Kidney epithelial cell (primary cell): ENCODE measurements at places on chromosomes 3 and 15. TPM values are rescaled to one million over a fixed set of nuclear protein-coding genes. Genes with fewer than 3 reads are reported as not detected.

The PP2D1 gene
- not detected in 2 replicates for total RNA-seq

- peak; percentile 84 for DNase-seq
These were observed 21.3 kb downstream of the CHD2 start for GRCh38 chr15:92921215-92922131.

GRCh38 chr3:23175341-23176083 is 27.6 kb upstream of the UBE2E2 start:
- DNase-seq = peak; percentile 53

DNA sequence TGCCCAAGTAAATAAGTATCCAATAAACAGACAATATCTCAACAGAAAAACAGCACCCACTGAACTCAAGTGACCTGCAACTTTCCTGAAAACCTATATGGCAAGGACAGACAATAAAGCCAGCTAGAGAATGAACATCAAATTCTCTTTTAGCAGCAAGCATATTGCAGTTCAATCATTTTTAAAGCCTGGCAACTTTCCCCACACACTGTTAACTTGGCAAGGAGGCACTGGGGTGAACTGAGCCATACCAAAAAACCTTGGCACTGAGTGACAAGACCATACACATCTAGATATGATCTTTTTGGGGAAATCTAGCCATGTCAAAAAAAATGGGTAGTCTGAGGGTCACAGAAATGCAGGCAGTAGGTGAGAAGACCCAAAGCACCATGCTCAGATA is 174.6 kb downstream of the STT3B start:
- no peak for DNase-seq

The HRG gene
- total RNA-seq = 0.13 and 0.14 TPM in 2 replicates

- no peak for DNase-seq
These were observed 400.9 kb downstream of the TBL1XR1 start for GRCh38 chr3:176796371-176796770.

GRCh38 chr3:65371053-65371452 is 667.7 kb downstream of the MAGI1 start:
- no peak for DNase-seq

GRCh38 chr3:66629982-66630368 is 129.2 kb upstream of the LRIG1 start:
- DNase-seq = no peak

The ATP10A gene
- 7.6 and 8.0 TPM in 2 replicates for total RNA-seq

DNA sequence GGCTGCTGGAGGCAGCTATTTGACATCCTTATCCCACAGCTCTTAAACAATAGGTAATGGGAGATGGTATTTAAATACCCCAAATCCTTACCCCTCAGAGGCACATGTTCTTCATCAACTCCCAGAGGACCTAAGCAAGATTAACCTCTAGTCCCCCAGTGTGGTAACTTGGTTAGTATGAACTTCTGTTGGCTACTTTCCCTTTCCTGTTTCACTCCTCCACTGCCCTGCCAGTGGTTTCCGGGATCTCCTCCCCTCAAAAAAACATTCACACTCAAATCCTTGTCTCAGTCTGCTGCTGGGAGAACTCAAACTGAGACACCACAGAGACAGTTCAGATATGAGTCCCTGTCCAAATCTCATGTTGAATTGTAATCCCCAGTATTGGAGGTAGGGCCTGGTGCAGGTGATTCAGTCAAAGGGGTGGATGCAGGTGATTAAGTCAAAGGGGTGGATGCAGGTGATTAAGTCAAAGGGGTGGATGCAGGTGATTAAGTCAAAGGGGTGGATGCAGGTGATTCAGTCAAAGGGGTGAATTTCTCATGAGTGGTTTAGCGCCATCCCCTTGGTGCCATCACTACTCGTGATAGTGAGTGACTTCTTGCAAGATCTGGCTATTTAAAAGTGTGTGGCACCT is 335.0 kb upstream of the CTNNB1 start:
- no peak for DNase-seq

DNA sequence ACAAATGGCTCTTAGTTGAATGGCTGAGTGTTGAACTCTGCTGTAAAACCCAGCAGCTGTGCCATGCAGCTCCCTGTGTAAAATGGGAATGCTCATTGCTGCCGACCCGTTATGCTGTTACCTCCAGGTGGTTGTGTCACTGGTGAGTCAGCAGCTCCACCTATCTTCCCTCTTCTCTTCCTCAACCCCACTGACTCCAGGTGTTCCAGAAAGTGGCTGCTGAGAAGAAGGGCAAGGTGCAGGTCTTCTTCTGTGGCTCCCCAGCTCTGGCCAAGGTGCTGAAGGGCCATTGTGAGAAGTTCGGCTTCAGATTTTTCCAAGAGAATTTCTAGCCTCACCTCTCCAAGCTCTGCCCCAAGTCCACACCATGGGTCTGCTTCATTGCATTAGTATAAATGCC is 41.9 kb downstream of the NOX5 start:
- DNase-seq = no peak

DNA sequence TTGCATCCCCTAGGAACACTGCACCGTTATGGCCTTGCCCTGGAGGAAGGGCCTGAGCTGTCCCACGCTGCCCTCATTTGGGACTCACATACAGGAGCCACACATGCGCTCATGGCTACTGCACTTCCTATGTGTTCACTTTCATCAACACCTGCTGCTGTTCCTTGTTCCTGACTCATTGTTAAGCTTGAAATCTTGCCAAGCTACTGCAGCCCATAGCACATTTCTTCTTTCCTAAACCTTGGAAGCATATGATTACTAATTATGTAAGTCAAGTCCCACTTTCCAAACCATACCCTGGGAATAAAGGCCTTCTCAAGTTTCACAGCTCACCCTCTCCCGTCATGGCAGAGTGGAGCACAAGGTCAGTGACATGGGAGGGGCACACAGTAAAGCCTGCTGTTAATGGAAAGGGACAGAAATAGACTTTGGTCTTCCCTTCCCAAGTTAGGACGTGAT is 307.9 kb downstream of the CLSTN2 start:
- DNase-seq = peak; percentile 77

The ATP13A5 gene
- not detected in 2 replicates for total RNA-seq

DNA sequence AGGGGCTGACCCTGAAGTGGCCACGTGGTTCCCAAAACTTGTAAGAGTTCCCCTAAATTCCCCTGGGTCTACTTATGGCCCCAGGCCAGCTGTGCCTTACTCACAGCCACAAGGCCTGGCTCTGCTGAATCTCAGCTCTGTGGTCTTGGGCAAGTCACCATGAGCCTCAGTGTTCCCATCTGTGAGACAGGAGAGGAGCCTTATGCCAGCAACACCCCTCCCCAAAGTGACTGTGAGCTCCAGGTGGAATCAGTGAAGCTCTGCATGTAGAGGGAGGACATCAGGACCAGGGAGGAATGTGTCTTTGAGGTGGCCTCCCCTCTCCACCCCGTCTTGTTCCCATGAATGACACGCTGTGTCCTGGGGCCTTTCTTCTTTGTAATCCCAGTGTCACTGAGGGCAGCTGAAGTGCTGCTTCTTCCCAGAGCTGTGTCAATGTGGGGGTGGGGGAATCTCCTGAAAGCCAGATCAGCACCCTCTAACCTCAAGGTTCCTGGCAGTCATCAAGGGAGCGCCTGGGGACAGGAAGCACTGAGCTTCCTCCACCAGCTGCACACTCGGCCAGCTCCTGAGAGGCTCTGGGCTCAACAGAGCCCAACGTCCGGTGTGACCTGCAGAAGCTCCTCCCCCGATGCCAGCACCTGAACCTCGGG is 258.9 kb downstream of the UACA start:
- DNase-seq = no peak

The RASSF1 gene
- 16.6 and 19.9 TPM in 2 replicates for total RNA-seq

- DNase-seq = no peak
These were observed 27.9 kb downstream of the EIF1B start for GRCh38 chr3:40337136-40338108.

The PRRT3 gene
- 2.1 and 2.3 TPM in 2 replicates for total RNA-seq

DNA sequence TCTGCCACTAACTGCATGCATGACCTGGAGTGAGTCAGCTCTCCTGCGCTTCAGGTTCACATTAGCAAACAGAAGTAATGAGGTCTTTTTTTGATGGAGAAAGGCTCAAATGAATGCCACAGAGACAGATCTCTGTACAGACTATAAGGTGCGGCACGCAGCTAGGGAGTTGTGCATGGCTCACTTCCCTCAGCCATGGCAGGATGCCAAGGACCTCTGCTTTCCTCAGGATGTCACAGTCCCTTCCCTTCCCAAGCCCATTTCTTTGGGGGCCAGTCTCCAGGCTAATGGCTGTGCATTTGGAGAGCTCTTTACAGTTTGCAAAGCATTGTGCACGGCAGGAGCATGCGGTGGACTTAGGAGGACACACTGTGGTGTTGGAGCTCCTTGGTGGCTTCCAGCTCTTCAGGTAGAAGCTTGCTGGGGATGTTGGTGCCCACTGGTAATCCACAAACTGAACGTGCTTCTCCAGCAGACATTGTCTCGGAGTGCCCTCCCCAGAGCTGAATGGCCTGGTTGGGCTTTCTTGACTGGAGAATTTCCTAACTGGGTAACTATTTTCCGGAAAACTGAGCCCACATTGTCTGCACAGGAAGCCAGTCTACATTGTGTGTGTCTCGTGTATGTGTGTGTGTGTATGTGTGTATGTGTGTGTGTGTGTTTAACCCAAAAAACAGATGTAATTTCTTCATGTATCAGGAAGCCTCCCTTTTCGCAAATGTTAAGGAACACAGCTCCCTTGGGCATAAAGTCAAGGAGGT is 172.5 kb upstream of the TLE3 start:
- DNase-seq = no peak

The TNFAIP8L3 gene
- 0.89 and 0.92 TPM in 2 replicates for total RNA-seq

DNA sequence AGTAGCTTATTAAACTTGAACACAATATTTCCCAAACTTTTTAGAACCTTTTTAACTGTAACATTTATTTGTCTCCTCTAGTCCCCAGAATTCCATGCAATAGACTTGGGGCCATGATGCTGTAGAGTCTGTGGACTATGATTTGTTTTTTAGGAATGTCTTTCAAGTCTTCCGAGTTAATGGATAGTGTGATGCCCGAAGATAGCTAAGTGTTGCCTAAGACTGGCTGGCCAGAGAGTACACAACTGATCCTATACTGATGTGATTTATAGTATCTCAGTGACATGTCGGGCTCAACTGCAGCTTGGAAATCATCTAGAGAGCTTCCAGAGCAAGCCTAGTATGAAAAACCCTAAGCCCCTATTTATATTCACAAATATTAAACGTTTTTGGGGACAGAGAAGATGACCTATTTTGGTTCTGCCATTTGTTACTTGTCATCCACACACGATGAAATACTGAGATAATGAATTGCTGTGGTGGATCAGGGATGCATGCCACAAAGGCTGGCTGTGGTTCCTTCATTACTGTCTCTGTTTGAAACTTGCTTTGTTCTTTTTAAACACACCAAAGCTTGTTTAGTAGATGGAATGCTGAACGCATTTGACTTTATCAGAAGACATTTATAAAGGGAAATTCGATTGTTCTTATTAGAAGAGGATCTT is 507.4 kb downstream of the TAFA4 start:
- no peak for DNase-seq

DNA sequence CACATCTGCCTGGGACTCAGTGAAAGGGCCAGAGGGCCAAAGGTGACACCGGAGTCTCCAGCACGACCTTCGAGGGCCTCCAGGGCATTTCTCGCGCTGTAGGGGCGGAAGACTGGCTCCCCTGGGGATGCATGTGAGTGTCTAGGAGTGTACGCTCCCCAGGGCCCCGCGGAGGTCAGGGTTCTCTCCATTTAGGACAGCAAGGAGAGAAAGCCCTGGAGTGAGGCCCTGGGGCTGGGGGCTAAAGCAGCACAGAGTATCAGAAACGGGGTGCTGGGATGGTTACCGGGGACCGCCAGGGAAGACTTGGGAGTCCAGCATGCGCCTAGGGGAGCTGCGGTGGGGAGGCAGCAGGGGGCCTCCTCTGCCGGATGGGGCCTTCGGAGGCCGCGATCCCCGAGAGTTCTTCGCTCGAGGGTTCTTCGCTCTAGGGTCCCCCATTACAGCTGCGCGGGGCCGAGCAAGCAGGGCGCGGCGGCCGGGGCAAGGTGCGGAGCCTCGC is 595 bp upstream of the APBA2 start:
- no peak for DNase-seq

GRCh38 chr15:65165875-65166274 is 19.3 kb downstream of the CLPX start:
- DNase-seq = no peak

The ATP1B3 gene
- total RNA-seq = 38.3 and 50.8 TPM in 2 replicates

DNA sequence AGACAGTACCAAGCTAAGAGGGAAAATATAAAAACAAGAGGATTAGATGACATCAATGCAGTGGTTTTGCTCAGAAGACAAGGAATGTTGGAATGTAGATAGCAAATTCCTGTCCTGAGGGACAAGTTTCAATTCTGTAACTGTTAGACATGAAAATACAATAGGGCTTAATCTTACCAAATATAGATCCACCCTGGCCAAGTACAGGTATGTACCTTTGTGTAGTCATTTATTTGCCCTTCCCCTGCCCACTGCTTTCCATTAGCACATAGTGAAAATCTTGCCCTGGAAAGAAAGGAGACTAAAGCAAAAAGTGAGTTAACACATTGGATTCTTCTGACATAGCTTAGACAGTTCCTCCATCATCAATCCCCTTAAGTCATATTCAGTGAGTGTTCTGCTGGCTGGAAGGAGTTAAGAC is 389.0 kb upstream of the THBS1 start:
- peak; percentile 35 for DNase-seq

The GOLGA6L4 gene
- 1.1 and 3.6 TPM in 2 replicates for total RNA-seq

DNA sequence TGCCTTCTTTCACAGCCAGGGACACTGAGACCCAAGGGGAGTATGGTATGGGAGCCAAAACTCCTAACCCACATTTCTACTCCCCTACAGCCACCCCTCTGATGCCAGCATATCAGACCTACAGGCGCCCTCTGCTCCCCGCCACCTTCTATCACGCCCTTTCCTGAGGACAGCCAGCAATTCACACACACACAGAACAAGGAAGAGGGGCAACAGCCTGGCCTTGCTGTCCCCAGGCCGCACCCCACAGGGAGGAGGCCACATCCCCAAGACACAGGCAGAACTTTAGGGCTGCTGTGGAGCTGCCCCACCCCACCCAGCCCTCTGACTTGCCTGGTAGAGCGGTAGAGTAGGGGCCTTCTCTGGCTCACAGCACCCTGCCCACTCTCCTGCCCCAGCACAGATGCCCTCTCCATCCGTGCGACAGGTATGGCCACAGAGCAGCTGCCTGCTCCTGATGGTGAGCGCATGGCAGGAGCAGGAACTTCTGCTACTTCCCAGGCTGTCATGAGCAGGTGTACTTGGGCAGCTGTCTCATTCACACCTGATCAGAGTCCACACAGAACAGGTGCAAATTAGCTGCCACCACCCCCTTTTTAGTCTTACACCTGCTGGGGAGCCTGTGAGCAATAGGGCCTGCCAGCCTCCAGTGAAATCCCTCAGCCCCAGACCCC is 33.4 kb downstream of the CCDC33 start:
- DNase-seq = no peak

DNA sequence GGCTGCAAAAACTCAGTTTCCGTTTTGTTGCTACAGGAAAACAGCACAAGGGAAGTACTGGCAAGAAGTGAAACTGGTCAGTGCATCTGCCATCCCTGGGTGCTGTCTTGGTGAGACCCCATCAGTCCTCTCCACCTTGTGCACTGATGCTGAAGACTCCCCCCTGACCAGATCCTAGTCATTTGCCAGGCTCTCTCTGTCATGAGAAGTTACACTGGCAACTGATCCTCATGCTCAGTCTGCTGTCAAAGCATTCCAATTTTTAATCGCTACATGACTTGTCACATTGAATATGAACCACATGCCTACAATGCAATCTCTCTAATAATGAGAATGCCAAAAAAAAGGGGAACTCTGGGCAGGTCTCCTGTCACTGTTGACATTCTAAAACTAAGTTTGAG is 296.5 kb downstream of the ZIC1 start:
- no peak for DNase-seq

- peak; percentile 89 for DNase-seq
These were observed 40.1 kb upstream of the CD47 start for GRCh38 chr3:108130701-108131474.

The IGSF11 gene
- total RNA-seq = not detected in 2 replicates

The PLSCR2 gene
- 0.62 TPM in 1 of 2 replicates, not detected in the other for total RNA-seq
